Endodermal cell (in vitro differentiated cells): ENCODE measurements at places on chromosomes 5 and 9. TPM values are rescaled to one million over a fixed set of nuclear protein-coding genes. Genes with fewer than 3 reads are reported as not detected.

The PSD2 gene
- total RNA-seq = 2.5 to 3.6 TPM (median 2.8 TPM) in 3 replicates

GRCh38 chr9:128916745-128917144 is 4.0 kb upstream of the PHYHD1 start:
- DNase-seq = no peak
- H3K36me3 ChIP-seq = peaks cover 49% of the 10 kb centered on the region
- H3K4me1 ChIP-seq = peaks cover 4% of the 10 kb centered on the region
- no peaks in the 10 kb centered on the region for H3K27me3 ChIP-seq
- no peak overlapping the region for H3K4me3 ChIP-seq

DNA sequence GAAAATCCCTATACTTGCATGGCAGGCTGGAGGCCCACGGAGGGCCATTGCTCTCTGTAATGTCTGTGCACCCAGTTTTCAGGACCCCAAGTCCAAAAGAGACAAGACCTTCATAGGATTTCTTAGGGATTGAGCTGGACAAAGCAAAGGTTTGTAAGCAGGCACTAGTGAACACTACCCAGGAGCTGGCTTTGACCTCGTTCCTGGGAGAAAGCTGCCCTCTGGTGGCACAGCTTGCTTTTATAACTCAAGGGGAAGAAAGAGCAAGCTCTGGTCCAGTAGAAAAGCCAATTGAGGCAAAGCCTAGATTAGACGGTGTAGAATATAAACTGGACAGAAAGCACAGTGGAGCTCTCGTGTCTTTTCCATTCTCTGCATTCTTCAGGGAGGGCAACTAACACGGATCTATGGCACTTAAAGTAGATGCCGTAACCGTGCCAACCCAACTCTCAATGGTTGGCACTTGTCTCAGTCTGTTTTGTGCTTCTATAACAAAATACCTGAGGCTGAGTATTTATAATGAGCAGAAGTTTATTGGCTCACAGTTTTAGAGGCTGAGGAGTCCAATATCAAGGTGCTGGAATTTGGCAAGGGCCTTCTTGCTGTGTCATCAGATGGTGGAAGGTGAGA is 7.9 kb downstream of the GABRP start:
- H3K4me3 ChIP-seq = no peak overlapping the region
- no peaks in the 10 kb centered on the region for H3K36me3 ChIP-seq
- no peak overlapping the region for H3K27ac ChIP-seq

GRCh38 chr9:123354806-123355508 is 1.0 kb upstream of the CRB2 start:
- peaks cover 21% of the 10 kb centered on the region for H3K4me1 ChIP-seq
- no peak overlapping the region for H3K4me3 ChIP-seq
- DNase-seq = peak; percentile 56
- peaks cover 11% of the 10 kb centered on the region for H3K27me3 ChIP-seq
- no peaks in the 10 kb centered on the region for H3K36me3 ChIP-seq
- no peak overlapping the region for H3K27ac ChIP-seq

The GHR gene
- 1.2 and 1.4 TPM in 2 replicates for total RNA-seq

- H3K36me3 ChIP-seq = no peaks in the 10 kb centered on the region
- DNase-seq = no peak
- no peaks in the 10 kb centered on the region for H3K27me3 ChIP-seq
- peaks cover 4% of the 10 kb centered on the region for H3K4me1 ChIP-seq
- no peak overlapping the region for H3K4me3 ChIP-seq
Measured at GRCh38 chr5:163260961-163261360, 176.4 kb upstream of the CCNG1 start.

DNA sequence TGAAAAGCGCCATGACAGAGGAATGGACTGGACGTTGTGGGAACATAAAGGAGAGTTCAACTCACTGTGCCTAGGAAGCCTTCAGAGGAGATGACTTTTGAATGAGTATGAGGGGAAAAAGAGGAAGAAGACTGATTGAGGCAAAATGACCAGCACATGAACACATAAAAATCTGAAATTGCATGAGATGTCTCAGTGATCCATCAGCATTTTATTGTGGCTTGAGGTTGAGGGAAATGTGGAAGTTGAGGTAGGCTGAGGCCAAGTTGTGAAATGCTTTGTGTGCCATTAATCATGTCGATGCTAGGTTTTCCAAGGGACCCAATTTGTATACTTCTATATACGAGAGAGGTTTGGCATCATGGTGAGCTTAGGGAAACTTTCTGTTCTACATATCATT is 140.9 kb upstream of the TLX3 start:
- no peak overlapping the region for H3K27ac ChIP-seq
- peak overlapping the region; percentile 12 for H3K4me3 ChIP-seq
- H3K36me3 ChIP-seq = no peaks in the 10 kb centered on the region
- peaks cover 6% of the 10 kb centered on the region for H3K4me1 ChIP-seq
- no peak for DNase-seq
